ENCODE measurements at places on chromosomes 13 and 19.

GRCh38 chr13:57825066-57825465 lies 193.5 kb downstream of the PCDH17 start:
- no peak for DNase-seq

GRCh38 chr13:23716401-23716800 lies 146.2 kb downstream of the TNFRSF19 start:
- no peak for DNase-seq

- no peak for DNase-seq
These were observed 7.7 kb upstream of the WDR18 start for GRCh38 chr19:976476-976875.

DNA sequence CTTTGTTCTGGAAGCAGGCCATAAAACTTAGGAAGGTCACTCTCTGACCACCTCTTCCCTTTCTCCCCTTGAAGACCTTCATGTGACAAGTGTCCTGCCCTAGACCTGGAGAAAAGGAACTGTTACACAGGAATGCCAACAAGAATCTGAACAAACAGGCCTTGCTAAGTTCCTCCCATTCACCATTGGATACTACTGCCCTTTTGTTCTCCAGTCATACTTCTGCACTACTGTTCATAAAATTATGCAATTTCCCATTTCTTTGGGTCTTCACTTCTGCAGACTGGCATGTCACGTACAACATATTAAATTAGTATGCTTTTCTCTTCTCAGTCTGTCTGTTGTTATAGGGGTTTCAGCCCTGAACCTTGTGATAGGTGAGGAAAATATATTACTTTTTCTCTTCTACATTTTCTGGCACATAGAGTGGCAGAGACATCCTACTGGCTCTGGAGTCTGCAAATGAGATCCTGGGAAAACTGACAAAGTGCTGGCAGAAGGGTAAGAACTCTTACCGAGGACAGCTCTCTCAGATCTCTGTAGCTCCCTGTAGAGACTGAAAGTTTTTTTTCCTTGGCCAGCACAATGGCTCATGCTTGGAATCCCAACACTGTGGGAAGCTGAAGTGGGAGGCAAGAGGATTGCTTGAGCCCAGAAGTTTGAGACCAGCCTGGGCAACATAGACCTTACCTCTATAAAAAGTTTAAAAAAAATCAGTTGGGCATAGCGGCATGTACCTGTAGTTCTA lies 87.6 kb upstream of the SPRY2 start:
- DNase-seq = peak; percentile 9

DNA sequence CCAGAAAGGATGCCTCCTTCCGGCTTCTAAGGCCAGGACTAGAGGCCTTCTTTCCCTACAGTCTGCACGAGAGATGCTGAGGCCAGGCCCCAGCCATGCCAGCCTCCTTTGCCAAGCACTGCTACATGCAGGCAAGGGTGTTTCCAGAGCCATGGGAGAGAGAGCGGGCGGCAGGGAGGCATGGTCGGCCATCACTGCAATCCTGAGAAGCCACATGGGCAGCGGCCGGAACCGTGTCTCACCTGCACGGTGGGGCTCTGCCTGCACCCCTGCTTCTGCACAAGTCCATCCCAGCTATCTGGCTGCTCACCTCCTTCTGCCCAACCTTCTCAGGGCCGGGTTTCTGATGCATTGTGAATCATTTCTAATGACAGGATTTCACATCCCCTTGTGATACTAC lies 35.1 kb downstream of the TSHZ3 start:
- DNase-seq = no peak

DNA sequence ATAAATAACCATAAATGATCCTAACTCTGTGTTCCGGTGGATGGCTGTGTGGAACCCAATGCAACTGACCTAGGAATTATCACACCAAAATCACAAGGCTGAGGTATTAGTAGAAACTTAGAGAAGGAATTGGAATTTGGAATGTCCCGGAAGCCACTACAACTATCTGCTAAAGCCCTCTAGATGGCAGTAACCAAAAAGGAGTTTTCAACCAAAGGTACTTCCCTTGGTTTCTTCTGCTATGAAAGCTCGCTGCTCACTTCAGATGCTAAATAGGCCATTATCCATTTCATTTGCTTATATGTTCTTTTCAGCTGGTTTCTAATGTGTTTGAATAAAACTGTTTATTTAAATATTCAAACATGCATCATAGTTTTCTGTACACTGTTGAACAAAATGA lies 1589.1 kb upstream of the SPRY2 start:
- DNase-seq = peak; percentile 25

All from GF-D8 (cell line).